ENCODE measurements at places on chromosomes 6 and 20. TPM values are rescaled to one million over a fixed set of nuclear protein-coding genes. Genes with fewer than 3 reads are reported as not detected.

Gene PRRT1
- 2.3 TPM for total RNA-seq

DNA sequence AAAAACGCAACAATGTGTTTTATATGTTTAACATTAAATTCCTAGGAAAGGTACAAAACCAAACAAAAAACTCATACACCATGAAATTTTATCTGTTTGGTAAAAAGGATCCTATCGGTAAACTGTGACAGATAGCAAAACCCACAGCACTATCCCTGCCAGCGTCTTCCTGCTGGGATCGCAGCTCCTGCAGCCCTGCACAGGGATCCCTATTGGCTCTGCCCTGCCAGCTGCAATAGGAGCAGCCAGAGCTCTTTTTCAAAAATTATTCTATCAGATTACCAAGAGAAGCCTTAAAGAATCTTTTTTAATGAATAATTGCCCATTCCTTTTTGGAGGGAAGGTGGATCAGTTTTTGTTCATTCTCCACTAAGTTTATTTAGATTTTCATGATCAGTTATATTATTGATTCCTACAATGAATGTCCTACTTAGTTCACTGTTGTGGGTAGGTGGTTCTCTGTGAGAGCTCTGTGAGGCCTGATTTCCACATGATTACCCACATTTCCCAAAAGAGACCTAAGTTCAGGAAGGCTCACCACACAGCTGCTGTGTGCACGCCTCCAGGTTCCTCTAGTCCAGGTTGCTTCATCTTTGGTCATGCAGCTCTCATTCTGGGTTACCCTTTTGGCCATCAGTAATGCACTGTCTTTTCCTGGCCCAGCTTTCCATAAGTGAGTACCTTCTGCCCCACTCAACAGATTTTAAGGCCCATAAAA, 293.8 kb downstream of the FRK start:
- no peak for DNase-seq
- no peak overlapping the region for H3K27ac ChIP-seq
- no peak overlapping the region for H3K4me3 ChIP-seq
- no peaks in the 10 kb centered on the region for H3K4me1 ChIP-seq

- peak; percentile 10 for DNase-seq
- H3K27me3 ChIP-seq = no peaks in the 10 kb centered on the region
- no peak overlapping the region for H3K27ac ChIP-seq
- peaks cover 17% of the 10 kb centered on the region for H3K36me3 ChIP-seq
- H3K4me1 ChIP-seq = peaks cover 17% of the 10 kb centered on the region
- H3K4me3 ChIP-seq = no peak overlapping the region
These were observed 26.9 kb downstream of the SPATA2 start for GRCh38 chr20:49888212-49889000.

DNA sequence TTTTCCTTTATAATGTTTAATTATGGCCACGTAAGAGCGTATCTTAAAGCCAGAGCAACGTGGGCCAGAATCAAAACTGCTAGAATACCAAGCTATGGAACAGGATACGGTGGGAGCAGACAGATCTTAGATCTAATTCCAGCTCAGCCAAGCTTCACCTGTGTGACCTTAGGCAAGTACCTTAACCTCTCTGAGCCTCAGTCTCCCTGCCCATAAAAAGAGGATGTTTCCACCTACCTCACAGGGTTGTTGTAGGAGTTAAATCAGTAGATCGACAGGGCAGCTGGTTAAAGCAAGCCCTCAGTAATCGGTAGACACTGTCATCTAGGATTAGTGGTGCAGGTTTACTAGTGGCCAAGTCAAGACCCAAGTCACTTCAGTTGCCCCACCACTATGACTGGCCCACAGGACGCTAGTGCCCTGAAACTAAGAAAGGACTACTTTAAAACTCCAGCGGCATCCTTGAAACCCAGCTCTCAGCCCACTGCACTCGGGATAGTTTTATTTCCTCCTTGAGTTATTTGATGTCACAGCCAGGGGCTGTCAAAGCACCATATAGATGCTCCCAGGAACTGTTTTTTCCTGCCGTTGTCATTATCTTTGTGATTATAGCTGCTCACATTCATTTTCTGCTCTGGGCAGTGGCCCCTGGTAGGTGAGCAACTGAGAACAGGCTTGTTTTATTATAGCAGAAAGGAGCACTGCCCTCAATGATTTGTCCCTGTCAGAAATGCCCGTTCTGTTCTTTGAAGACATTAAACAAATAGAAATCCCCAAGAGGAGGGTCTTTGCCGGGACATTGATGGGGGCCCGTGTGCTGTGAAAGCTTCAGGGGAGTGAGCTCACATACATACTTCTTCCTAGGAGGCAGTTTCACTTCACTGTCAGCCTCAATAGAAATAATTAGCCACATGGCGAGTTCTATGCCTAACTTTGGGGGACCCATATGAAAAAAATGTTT, 63.1 kb downstream of the ISM1 start:
- no peak overlapping the region for H3K4me3 ChIP-seq
- no peak overlapping the region for H3K27ac ChIP-seq
- no peaks in the 10 kb centered on the region for H3K27me3 ChIP-seq
- DNase-seq = no peak

- no peaks in the 10 kb centered on the region for H3K27me3 ChIP-seq
- peaks cover 46% of the 10 kb centered on the region for H3K4me1 ChIP-seq
- H3K4me3 ChIP-seq = no peak overlapping the region
- DNase-seq = peak; percentile 76
These were observed 3.5 kb upstream of the LTA start for GRCh38 chr6:31568537-31568961.

DNA sequence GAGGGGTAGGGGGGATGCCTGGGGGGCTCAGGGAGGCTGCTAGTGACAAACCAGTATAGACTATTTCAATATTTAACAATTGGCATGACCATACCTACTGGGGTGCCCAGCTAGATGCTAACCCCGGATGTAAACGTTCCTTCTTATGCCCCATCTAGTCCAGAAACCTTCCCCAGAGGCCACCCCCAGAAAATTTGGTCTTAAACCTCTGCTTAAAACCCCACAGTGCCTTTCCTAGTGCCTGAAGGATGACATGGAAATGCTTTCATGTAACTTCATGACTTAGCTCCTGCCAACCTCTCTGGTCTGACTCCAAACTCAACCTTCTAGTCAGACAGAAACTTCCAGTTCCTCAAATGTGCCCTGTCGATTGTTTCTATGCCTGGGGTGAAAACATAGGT, 52.0 kb downstream of the JPH2 start:
- H3K4me1 ChIP-seq = no peaks in the 10 kb centered on the region
- H3K36me3 ChIP-seq = no peaks in the 10 kb centered on the region
- DNase-seq = no peak
- H3K27ac ChIP-seq = no peak overlapping the region

DNA sequence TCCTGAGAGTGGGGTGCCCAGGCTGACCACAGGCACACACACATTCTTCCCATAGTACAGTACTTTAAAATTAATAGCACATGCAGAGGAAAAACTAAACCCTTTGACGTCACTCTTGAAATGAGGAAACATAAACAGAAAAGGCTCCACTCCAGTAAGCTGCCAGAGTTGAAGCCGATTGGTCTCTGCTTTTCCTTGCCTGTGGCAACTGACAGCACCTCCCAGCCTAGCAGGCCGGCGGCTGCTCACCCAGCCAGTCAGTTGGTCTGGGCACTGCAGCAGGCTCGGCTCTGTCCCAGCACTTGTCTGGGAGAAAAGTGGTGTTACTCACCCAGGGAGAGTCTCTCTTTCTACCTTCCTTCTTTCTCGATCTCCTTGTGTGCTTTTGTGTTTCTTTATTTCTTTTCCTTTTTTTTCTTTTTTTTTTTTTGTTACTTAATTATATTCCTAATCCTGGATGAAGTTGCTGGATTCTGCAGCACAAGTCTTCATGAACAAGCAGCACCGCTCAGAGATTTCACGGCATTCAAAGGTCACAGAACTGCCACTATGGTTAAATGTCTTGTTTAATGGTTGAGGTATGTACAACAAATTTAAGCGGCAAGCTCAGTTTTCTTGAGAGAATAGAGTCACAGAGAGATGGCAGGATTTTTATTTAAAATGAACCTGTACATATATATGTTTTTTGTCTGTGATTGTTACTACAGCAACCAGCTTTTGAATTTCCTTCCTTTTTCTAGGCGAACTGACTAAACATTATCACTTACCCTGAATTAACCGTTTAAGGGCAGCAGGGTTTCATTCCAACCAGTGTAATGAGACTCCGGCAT, at the start of gene PDE7B:
Gene PDE7B (plus strand): TSS at position 260 of the 830 bp plus-strand sequence.
- no peaks in the 10 kb centered on the region for H3K36me3 ChIP-seq
- peak within 1 kb of the TSS; percentile 40 for H3K27ac ChIP-seq
- peaks cover 7% of the 10 kb centered on the region for H3K4me1 ChIP-seq
- H3K27me3 ChIP-seq = no peaks in the 10 kb centered on the region
- DNase-seq = peak; percentile 25

- DNase-seq = no peak
- no peak overlapping the region for H3K4me3 ChIP-seq
- no peaks in the 10 kb centered on the region for H3K4me1 ChIP-seq
- no peaks in the 10 kb centered on the region for H3K36me3 ChIP-seq
These were observed 79.1 kb upstream of the F13A1 start for GRCh38 chr6:6399568-6399967.

- no peak overlapping the region for H3K4me3 ChIP-seq
- no peak overlapping the region for H3K27ac ChIP-seq
- peaks cover 6% of the 10 kb centered on the region for H3K4me1 ChIP-seq
- no peaks in the 10 kb centered on the region for H3K27me3 ChIP-seq
These were observed 65.6 kb upstream of the PHACTR2 start for GRCh38 chr6:143612186-143612585.
